ENCODE measurements at places on chromosomes 5 and 9. TPM values are rescaled to one million over a fixed set of nuclear protein-coding genes. Genes with fewer than 3 reads are reported as not detected.
A peak's percentile ranks its signal among the peaks of the same experiment; 100 is the strongest.

DNA sequence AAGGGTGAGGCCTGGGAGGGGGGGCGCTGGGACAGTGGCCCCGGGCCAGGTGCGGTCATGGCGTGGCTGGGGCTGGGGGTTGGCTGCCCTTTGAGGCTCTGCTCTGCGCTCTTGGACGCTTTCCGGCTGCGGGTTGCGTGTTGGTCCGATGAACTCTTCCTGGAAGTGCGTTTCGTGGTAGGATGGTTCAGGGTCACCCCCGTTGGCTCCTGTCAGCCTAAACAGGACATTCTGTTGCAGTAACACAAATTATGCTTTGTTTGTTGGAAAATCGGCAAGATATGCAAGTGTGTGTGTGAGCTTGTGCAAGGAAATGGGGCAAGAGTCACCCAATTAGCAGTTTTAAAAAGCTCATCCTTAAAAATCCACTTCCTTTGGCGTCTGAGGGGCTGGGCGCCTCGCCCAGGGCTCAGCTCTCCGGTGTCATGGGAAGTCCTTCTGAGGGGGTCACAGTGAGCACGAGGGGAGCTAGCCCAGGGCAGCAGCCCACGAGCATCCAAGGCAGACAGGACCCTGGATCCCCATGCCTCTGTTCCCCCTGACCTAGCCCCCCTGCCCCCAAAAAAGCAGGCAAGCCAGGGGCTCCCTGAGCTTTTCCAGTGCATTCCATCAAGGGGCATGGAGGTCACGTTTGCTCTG, 22.2 kb upstream of the RNU6ATAC start:
- H3K36me3 ChIP-seq = no peaks in the 10 kb centered on the region
- no peaks in the 10 kb centered on the region for H3K27me3 ChIP-seq
- peaks cover 10% of the 10 kb centered on the region for H3K4me1 ChIP-seq
- H3K4me3 ChIP-seq = no peak overlapping the region
- H3K27ac ChIP-seq = no peak overlapping the region
- DNase-seq = peak; percentile 19

DNA sequence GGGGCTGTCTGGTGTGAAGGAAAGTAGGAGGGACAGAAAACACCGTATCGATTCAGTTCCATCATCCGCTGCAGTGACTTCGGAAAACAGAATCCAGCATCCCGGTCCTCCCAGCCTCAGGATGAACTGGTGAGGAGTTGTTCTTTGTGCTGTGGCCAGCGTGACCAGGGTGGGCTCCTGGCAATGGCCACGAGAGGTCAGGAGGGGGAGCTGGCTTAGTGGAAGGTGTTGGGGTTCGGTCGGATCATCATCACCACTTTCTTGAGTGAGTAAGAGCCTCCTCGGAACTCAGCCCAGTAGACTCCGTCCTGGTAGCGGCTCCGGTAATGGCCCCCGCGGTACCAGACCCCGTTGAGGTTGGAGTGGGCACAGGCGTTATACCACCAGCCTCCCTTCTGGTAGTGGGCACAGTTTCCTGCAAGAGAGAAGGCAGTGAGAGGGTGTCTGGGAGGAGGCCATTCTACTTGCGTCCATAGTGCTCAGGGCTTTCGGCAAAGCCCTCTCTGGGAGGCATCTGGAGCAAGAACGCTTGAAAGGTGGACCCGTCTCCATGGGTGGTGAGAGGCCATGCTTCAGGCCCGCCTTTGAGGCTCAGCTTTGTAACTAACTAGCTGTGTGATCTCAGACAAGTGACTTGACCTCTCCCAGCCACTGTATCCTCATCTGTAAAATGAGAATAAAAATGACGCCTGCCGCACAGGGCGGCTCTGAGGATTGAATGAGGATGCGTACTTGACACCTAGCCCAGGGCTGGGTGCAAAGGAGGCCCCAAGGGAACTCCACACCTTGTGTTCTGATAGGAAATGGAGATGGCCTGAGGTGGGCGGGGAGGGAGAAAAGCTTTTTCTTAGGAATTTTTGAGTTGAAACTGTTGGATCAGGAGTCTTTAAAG, 33.5 kb downstream of the ANGPTL2 start:
- H3K4me3 ChIP-seq = no peak overlapping the region
- no peaks in the 10 kb centered on the region for H3K27me3 ChIP-seq
- no peak for DNase-seq

DNA sequence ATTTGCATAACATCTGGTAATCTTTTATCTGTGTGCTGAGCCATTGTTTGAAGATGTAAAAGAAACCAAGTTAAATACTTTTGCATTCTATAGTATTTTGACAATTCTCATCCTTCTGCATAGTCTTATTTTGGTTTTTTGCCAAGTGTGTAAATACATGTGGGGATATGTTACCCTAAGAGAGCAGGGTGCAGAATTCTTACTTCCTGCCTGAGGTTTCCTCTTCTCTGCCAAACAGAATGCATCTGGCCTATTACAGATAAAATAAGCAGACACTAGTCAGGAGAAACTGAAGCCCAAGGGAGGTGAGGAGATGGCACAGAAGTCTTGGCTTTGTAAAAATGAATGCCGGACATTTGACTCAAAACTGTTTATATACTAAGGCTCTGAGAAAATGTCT, 462.1 kb downstream of the TMEM38B start:
- no peaks in the 10 kb centered on the region for H3K27me3 ChIP-seq
- no peaks in the 10 kb centered on the region for H3K36me3 ChIP-seq
- no peak overlapping the region for H3K4me3 ChIP-seq

DNA sequence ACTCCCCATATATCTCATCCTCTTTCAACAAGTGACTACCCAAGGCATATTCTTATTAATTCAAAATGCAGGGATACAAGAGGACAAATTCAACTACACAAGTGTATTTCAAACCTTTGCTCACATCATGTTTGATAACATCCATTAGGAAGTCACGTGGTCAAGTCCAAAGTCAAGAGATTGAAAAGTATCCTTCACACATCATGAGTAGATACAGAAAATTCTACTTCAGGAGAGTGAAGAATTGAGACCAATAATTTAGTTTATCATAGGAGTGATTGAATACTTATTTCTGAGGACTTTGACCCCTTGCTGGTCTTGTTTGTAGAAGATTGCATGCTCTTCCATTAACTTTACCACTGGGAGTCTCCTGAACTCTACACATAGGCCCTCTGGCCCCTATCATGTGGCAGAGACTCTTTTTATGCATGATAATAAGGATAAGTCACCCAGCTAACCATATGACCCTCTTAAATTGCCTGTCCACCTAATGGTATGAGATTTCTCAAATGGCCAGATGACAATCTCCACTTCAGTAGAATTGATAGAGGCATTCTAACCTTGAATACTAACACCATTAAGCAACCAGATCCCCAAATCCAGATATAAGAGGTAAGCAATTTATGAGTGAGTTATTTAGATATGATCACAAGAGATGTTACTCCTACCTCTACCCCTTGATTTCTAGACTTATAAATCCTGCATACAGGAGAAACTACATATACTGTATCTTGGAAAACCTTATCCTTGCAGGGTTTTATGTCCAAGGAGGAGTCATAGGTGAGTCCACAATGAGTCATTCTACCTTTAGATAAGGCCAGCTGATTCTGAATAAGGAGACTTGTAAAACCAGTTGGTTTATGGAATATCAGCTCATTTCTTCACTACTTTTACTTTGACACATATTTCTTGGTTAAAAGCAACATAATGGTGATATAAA, 26.6 kb upstream of the SLC46A2 start:
- no peaks in the 10 kb centered on the region for H3K27me3 ChIP-seq
- no peak overlapping the region for H3K4me3 ChIP-seq
- H3K36me3 ChIP-seq = no peaks in the 10 kb centered on the region
- H3K27ac ChIP-seq = no peak overlapping the region
- DNase-seq = no peak

ANKDD1B gene
- 0.52 TPM for total RNA-seq

GSN gene
- 328 TPM for total RNA-seq

CDHR2 gene
- 1.3 TPM for total RNA-seq
